ENCODE measurements at places on chromosomes 5 and 9. TPM values are rescaled to one million over a fixed set of nuclear protein-coding genes. Genes with fewer than 3 reads are reported as not detected.
A peak's percentile ranks its signal among the peaks of the same experiment; 100 is the strongest.

TAF11L5 gene
- total RNA-seq: not detected

ZNF883 gene
- total RNA-seq: 0.98 TPM

GRCh38 chr9:106883626-106884190 lies 20.7 kb downstream of the ZNF462 start:
- H3K36me3 ChIP-seq: no peaks in the 10 kb centered on the region
- DNase-seq: no peak

GRCh38 chr5:133219296-133219695 lies 167.5 kb downstream of the HSPA4 start:
- no peak for DNase-seq
- H3K36me3 ChIP-seq: no peaks in the 10 kb centered on the region
- no peak overlapping the region for H3K27ac ChIP-seq
- H3K27me3 ChIP-seq: no peaks in the 10 kb centered on the region
- no peak overlapping the region for H3K4me3 ChIP-seq

DNA sequence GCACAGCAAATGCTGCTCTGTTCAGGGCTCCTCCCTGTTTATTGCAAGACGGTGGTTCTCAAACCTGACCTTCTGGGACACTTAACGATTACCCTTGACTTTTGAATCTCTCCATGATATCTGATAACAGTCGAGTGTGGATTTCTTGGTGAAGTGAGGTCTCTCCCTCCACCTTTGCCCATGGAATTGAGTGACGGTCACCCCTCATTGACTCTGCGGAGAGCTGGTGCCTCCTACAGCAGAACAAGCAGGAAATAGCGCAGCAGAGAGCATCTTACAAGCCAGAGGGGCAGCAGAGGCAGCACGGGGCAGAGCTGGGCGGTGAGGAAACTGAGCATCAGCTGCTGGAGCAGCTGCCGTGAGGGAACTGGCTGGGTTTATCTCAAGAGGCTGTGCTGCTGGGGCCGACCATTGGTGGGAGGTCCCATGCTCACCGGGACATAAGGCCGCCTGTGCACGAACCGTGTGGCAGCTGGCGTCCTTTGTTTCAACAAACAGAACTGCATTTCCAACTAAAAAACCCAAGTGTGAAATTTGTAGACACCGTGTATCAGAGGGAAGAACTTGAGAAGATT lies 189.8 kb downstream of the MTRR start:
- H3K4me3 ChIP-seq: no peak overlapping the region
- DNase-seq: no peak
- no peak overlapping the region for H3K27ac ChIP-seq
- no peaks in the 10 kb centered on the region for H3K27me3 ChIP-seq
- no peaks in the 10 kb centered on the region for H3K4me1 ChIP-seq

- H3K27me3 ChIP-seq: no peaks in the 10 kb centered on the region
- H3K36me3 ChIP-seq: no peaks in the 10 kb centered on the region
- H3K4me1 ChIP-seq: no peaks in the 10 kb centered on the region
- no peak overlapping the region for H3K4me3 ChIP-seq
Observed at GRCh38 chr5:40001796-40002195, 577.0 kb upstream of the DAB2 start.

DNA sequence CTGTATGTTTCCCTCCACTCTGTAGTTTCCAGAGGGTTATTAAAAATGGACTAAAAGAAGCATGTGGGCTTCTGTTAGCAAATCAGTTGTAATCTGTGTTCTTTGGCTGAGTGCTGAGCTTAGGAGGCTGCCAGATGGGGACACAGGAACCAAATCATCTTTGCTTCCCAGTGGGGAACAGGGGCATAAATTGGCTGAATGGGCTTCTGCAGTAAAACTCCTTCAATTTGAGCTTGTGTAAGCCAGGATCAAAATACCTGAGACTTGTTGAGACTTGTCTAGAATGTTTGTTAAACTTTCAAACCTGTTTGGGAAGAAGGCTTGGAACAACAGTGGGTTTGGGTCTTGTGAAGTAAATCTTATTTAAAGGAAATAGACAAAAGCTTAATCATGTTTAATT lies 32.2 kb upstream of the TNFAIP8 start:
- DNase-seq: no peak
- H3K27ac ChIP-seq: peak overlapping the region; percentile 57
- no peaks in the 10 kb centered on the region for H3K36me3 ChIP-seq
- no peaks in the 10 kb centered on the region for H3K4me1 ChIP-seq
- no peaks in the 10 kb centered on the region for H3K27me3 ChIP-seq

DNA sequence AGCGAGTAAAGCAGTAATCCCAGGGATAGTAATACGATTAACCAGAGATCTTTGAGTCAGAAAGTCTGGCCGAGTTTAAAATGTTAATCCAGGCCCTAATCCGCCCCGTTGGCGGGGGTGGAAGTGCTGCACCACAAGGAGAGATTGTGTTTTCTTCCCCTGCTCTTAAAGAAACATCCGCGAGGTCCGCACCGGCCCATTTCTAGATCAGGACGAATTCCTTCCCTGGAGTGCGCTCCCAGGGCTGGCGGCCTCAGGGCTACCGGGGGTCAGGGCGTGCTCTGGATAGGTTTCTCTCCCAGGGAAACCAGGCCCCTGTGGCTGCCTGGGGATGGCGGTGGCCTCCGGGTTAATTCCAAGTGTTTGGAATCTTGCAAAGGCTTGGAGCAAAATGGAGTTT lies 9.3 kb upstream of the NEUROG1 start:
- H3K36me3 ChIP-seq: no peaks in the 10 kb centered on the region
- no peaks in the 10 kb centered on the region for H3K27me3 ChIP-seq
- H3K4me3 ChIP-seq: peak overlapping the region; percentile 55
- no peak for DNase-seq

GRCh38 chr9:76996700-76997099 lies 22.8 kb upstream of the FOXB2 start:
- no peaks in the 10 kb centered on the region for H3K27me3 ChIP-seq
- H3K4me3 ChIP-seq: no peak overlapping the region
- no peaks in the 10 kb centered on the region for H3K36me3 ChIP-seq
- H3K27ac ChIP-seq: no peak overlapping the region
- no peak for DNase-seq
- H3K4me1 ChIP-seq: no peaks in the 10 kb centered on the region

- no peaks in the 10 kb centered on the region for H3K27me3 ChIP-seq
- no peak overlapping the region for H3K4me3 ChIP-seq
- no peaks in the 10 kb centered on the region for H3K36me3 ChIP-seq
- no peak overlapping the region for H3K27ac ChIP-seq
- no peak for DNase-seq
Observed at GRCh38 chr5:124536333-124536732, 210.1 kb downstream of the ZNF608 start.

DNA sequence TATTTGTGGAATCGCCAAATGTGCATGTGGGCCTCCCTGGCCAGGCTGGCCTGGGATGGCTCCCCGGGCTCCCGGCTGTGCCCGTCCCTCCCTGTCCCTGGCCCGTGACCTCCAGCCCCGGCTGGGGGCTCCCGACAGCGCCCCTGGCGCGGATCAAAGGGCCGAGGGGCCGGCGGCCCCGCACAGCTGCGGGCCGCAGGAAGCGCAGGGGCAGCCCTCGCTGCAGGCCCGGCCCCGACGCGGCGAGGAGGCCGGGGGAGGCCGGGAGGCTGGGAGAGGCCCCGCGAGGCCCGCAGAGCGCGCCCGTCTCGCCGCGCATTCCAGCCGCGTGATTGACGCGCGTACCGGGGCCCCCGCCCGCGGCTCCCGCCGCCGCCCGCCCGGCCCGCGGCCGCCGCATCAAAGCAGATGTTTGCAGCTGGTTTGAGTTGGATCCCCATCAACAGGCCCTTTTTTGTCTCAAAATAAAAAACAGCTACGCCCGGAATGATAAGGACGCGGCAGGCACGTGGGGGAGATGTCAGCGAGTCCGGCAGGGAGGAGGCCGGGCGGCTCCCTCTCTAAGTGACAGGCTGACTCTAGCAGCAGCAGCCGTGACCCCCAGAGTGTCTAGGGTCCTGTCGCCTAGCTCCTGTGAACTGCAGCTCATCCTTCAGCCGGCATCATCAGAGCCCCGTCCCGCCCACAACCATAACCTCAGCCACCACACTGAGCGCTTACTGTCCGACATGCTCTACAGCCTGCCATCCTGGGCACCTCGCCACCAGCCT lies 69.4 kb downstream of the LMX1B start:
- H3K27ac ChIP-seq: no peak overlapping the region
- no peak for DNase-seq
- peak overlapping the region; percentile 29 for H3K4me3 ChIP-seq
- H3K27me3 ChIP-seq: no peaks in the 10 kb centered on the region
- peaks cover 10% of the 10 kb centered on the region for H3K4me1 ChIP-seq
- no peaks in the 10 kb centered on the region for H3K36me3 ChIP-seq

DNA sequence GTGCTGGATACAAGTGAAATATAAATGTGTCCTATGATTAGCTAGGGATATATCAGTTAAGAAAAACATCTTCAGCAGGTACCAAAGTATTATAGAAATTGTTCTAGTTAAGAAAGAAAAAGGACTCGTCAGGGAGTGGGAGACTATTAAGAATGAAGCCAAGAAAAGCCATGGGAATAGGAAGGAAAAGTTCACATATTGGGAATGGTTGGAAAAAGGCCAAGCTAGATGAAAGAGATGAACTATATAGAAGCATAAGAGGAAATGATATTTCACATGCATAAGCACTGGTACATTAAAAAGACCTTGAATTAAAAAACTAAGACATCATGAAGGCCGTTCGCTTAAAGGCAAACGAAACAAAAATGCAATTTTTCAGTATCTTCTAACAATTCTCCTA lies 237.7 kb downstream of the ADAMTS6 start:
- no peaks in the 10 kb centered on the region for H3K36me3 ChIP-seq
- no peak overlapping the region for H3K4me3 ChIP-seq
- DNase-seq: no peak
- H3K27ac ChIP-seq: no peak overlapping the region

DNA sequence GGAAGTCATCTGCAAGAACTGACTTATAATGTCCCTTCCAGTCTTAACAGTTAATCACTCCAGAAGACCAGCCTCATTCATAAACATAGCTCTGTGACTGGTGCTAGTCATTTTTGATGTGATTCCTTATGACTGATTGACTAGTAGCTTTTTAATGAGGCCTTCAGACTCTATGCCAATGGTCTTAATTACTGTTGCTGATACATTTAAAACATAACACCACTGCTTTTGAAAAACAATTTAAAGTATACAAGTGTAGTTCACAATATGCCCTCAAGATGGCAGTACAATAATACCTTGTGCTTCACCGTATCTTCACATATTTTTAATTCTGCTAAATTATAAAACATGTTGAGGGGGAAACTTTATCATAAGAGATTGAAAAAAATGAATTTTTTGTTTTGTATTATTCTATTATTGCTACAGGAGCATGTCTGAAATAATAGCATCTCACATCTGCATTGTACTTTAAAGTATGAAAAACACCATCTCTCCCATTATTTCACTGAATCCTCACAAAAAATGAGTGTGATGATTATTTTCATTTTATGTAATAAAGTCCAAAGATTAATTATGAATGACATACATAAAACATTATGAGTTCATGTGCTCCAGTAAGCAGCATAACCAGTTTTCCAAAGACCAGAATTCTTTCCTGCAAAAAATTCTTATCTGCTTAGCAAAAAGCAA lies 55.2 kb upstream of the SHISAL2B start:
- H3K27ac ChIP-seq: no peak overlapping the region
- no peak overlapping the region for H3K4me3 ChIP-seq
- no peaks in the 10 kb centered on the region for H3K27me3 ChIP-seq
- DNase-seq: no peak
- H3K4me1 ChIP-seq: no peaks in the 10 kb centered on the region
- no peaks in the 10 kb centered on the region for H3K36me3 ChIP-seq

DNA sequence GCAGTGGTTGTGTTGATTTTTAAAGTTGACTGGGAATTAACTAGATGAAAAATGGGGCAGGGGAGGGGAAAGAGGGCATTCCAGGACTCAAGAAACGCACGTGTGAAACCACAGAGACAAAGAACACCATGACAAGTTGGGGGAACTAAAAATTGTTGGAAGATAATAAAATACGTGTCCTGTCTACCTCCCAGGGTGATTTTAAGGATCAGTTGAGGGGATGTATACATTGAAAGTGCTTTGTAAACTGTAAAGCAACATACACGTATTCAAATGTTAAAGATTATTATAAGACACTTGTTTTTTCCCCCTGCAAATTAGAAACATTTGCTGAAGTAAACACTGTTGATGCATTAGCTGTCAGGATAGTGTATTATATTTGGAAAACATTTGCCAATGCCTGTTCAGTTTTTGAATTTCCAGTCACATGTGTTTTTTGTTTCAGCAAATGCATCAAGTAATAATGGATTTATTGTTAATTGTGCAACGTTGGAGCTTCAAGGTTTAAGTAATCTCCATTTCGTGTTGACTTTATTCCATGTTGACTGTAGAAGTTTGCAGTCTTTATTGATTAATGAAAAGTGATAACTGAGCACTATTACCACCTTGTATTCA lies 412.7 kb downstream of the ACTL7B start:
- H3K4me1 ChIP-seq: peaks cover 68% of the 10 kb centered on the region
- H3K27me3 ChIP-seq: no peaks in the 10 kb centered on the region
- no peak overlapping the region for H3K4me3 ChIP-seq
- H3K36me3 ChIP-seq: no peaks in the 10 kb centered on the region
- peak overlapping the region; percentile 94 for H3K27ac ChIP-seq
- DNase-seq: no peak

- H3K36me3 ChIP-seq: no peaks in the 10 kb centered on the region
- H3K27ac ChIP-seq: no peak overlapping the region
- H3K4me1 ChIP-seq: peaks cover 9% of the 10 kb centered on the region
- no peak for DNase-seq
Observed at GRCh38 chr5:139950436-139950835, 92.7 kb downstream of the NRG2 start.

Data from tibial nerve (tissue), 4 donors.